ENCODE measurements at places on chromosomes 11 and 22. TPM values are rescaled to one million over a fixed set of nuclear protein-coding genes. Genes with fewer than 3 reads are reported as not detected.

DNA sequence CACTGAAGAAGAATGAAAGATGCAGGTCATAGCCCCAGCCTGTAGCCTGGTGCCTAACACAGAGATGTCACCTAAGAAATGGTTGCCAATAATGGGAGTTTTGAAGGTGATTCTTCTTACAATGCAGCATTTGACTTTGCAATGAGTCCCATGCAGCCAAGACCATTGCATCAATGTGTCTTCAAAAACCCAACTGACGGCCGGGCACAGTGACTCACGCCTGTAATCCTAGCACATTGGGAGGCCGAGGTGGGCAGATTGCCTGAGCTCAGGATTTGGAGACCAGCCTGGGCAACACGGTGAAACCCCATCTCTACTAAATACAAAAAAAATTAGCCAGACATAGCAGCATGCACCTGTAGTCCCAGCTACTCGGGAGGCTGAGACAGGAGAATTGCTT is 89.3 kb upstream of the ASPHD2 start:
- no peak for DNase-seq

The RCOR2 gene
- total RNA-seq, result 2.4 TPM

DNA sequence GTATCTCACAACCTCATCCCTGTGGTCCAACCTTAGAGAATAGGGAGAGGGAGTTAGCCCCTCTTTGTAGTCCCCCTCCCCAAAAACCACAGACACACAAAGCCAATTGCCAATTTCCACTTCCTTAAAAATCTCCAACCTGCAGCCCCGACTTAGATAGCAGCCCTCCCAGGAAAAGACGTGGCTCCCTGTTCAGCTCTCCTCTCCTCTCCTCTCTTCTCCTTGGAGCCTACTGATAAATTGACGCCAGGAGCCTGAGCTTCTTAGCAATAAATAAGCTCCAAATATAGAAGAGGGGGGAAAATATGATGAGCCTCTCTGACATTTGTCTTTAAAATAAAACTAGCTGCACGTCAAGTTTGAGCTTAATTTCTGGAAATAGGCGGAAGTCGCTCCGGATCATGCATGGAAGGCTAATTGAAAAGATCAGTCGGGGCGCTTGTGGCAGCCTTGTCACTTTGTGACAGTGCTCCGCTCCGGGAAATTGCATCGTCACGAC is 7.3 kb downstream of the PAX6 start:
- DNase-seq, result no peak

The DNAJB7 gene
- total RNA-seq, result not detected

The DGCR6 gene
- 7.9 TPM for total RNA-seq

DNA sequence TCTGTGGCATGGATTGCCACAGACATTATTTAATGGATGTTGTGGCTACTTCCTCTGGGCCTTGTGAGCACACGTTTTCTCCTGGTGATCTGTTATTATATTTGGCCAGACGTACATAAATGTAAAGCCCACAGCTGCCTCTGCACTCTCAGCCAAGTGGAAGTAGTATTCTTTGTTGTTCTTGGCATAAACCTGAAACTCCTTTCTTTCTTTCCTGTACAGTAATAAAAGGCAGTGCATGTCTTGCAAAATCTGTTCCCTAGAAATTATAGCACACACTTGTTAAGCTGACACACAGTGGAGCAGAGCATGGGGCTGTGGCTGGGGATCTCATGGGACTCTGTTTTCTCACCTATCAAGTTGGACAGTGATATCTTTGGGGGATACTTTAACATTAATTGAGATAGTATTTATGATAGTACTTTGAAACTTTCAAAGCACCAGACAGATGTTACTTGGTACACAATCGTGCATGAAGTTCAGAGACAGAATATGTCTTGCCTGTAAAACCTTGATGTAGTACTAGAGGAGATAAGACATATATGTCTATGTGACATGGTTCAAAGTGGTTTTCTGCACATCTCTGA is 20.9 kb downstream of the PANX1 start:
- peak; percentile 75 for DNase-seq

- no peak for DNase-seq
Observed at GRCh38 chr11:8698917-8699441, 16.4 kb downstream of the RPL27A start.

- no peak for DNase-seq
Observed at GRCh38 chr11:119905162-119905561, 176.2 kb upstream of the NECTIN1 start.

The GPR83 gene
- under 0.01 TPM for total RNA-seq

- DNase-seq, result peak; percentile 4
Observed at GRCh38 chr22:37669586-37669985, 5.8 kb upstream of the LGALS1 start.

DNA sequence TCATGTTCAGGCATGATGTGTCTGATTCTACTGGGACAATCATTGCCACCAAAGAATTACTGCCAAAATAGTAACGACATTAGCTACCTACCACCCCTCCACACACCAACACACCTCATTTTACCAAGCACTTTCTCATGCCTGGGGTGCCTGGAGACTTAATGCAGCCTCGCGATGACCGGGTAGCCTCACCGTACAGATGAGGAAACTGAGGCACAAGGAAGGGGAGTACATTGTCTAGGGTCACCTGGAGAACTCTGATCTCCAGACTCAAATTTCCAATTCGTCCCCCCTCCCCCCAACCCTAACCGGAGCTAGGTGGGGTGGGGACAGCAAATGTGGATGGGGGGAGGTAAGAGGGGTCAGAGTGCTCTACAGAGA is 2.7 kb upstream of the RTN4RL2 start:
- no peak for DNase-seq

The BBS1 gene
- 8.2 TPM for total RNA-seq

Data from bronchial epithelial cell (primary cell).